Cortex of kidney (tissue), 1 donor: ENCODE measurements at places on chromosomes 16 and 17.

- DNase-seq: no peak
Observed at GRCh38 chr17:27849474-27850185, 43.5 kb downstream of the LYRM9 start.

DNA sequence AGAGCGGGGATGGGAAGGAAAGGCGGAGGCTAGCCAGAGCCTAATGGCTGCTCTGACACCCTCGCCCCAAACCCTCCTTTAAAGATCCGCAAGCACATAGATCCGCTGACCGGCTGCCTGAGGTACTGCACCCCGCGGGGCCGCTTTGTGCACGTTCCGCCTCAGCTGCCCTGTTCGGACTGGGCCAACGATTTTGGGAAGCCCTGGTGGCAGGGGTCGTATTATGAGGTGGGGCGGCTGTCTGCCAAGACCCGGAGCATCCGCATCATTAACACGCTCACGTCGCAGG, 663 bp downstream of the CYB5D1 start:
- DNase-seq: no peak

DNA sequence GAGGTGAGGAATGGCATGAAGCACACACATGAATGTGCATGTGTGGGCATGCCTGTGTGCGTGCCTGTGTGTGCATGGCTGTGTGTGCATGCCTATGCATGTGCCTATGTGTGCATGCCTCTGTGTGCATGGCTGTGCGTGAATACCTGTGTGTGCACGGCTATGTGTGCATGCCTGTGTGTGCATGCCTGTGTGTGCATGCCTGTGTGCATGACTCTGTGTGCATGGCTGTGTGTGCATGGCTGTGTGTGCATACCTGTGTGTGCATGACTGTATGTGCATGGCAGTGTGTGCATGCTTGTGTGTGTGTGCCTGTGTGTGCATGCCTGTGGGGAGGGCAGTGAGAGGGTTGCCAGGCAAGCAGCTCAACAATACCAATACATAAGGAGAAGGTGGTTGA, 276.5 kb upstream of the ERCC4 start:
- no peak for DNase-seq

DNA sequence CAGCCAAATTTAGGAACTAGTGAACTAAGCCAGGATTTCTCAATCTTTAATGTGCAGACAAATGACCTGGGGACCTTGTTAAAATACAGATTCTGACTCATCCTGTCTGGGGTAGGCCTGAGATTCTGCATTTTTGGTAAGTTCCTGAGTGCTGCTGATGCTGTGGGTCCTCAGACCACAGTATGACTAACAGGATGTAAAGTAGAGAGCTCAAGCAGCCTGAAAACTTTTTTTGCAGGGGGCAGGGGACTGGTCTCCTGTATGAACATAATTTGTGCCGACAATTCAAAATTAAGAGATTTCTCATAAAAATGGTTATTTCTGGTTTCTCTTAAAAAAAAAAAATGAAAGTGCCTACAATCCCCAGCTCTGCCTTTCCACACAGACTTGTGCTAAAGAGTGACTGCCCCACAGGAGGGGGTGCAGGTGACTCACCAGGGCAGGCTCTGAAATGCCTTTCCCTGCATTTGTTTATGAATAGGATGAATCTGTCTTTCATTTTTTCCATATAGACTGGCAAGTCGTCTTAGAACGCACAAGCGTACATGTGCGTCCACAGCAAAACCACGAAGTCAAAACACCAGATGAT, 271.5 kb downstream of the PHKB start:
- DNase-seq: no peak

GRCh38 chr17:44558710-44559633, 1.7 kb downstream of the FZD2 start:
- no peak for DNase-seq

- DNase-seq: no peak
Observed at GRCh38 chr16:86018071-86018470, 119.1 kb downstream of the IRF8 start.

DNA sequence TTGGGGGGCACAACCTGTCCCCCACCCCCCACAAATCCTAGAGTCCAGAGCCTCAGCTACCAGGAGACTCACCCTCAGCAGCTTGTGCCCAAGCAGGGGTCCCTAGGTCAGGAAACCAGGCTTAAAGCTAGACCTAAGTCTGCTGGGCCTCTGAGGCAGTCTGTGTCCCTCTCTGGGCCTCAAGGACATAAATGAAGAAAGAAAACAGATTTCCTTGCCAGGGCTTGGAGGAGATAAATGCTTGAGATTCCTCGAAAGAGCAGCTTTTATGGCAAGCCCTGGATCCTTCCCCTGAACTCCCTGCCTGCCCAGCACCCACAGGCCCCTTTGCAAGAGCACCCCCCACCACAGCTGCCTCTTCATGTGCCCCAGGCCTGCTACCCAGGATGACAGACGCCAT, 3.3 kb downstream of the SRCIN1 start:
- DNase-seq: no peak

- DNase-seq: no peak
Observed at GRCh38 chr17:42183741-42184711, 1.2 kb downstream of the HCRT start.

DNA sequence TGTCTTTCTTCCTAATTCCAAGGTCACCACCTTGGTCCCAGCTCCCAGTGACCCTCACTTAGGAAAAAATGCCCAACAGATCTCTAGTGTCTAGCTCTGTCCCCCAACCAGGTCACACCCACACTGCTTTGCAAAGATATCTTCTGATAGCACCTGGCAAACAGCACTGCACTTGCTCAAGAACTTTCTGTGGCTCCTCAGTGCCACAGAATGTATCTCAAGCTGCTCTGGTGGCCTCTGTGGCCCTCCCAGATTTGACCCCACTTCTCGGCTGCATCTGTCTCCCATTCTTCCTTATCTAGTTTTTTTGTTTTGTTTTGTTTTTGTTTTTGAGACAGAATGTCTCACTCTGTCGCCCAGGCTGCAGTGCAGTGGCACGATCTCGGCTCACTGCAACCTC, 5.0 kb downstream of the ZNF688 start:
- DNase-seq: no peak

DNA sequence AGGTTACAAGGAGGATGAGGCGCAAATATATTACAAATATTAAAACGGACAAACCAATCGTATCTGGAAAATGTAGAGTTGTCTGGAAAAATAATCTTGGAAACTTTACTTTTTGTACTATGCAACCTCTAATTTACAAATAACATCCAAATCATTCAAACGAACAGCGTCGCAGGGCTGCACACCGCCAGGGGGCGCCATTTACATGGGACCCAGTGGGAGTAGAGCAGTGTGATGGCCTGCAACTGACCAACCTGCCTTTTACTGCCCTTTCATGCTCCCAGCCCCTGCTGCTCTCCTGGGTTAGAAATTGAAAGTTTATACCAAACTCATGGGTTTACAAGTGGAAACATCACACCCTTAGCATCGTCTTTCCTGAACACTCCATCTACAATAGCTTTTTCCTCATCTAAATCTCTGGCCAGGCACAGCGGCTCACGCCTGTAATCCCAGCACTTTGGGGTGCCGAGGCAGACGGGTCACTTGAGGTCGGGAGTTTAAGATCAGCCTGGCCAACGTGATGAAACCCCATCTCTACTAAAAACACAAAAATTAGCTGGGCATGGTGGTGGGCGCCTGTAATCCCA, 10.0 kb downstream of the PITPNC1 start:
- DNase-seq: no peak

DNA sequence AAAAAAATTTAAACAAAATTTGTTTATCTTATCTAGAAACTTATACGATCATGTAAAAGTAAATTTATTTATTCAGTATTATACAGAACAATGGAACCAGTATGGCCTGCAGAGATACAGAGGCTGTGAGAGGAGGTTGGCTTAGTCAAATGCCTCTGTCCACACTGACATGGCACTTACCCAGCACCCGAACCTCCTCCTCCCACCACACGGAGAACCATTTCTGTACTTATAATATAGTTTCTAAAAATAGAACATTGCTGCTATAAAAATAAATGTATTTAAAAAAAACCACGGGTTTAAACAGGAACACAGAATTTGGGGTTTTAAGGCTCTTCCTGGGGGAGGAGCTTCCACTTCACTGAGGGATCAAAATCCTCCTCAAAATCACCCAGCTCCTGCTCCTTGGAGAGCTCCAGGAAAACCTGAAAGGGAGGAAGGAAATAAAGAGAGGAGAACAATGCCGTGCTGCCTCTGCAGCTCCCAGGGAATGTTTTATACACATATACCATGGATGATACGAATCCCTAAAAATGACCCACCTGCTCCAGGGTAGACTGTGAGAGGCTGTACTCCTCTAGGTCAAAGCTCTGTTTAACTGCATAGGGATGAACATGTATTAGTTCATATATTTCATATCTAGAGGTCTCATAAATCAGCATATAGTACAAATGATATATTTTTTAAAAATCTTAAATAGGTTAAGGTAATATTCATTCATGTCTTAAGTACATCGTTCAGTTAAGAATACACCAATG, 87.3 kb downstream of the ABCA8 start:
- no peak for DNase-seq
